ENCODE measurements at places on chromosomes 4 and X.

GRCh38 chr4:175456131-175456530 is 355.9 kb downstream of the GPM6A start:
- no peak for DNase-seq

GRCh38 chrX:20251691-20252090 is 15.0 kb downstream of the RPS6KA3 start:
- no peak for DNase-seq

- DNase-seq: no peak
Measured at GRCh38 chr4:20487852-20488251, 212.4 kb upstream of the PACRGL start.

- no peak for DNase-seq
Measured at GRCh38 chrX:69618803-69619202, 2.9 kb downstream of the EDA start.

DNA sequence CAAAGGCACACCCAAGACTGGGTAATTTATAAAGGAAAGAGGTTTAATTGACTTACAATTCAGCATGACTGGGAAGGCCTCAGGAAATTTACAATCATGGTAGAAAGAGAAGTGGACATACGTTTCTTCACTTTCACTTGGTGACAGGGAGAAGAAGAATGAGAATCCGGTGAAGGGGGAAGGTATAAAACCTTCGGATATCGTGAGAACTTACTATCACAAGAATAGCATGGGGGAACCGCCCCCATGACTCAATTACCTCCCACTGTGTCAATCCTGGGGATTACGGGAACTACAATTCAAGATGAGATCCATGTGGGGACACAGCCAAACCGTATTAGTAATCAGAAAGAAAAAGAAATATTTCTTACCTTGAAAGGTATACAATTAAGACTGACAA is 782.9 kb upstream of the HS3ST1 start:
- no peak for DNase-seq

DNA sequence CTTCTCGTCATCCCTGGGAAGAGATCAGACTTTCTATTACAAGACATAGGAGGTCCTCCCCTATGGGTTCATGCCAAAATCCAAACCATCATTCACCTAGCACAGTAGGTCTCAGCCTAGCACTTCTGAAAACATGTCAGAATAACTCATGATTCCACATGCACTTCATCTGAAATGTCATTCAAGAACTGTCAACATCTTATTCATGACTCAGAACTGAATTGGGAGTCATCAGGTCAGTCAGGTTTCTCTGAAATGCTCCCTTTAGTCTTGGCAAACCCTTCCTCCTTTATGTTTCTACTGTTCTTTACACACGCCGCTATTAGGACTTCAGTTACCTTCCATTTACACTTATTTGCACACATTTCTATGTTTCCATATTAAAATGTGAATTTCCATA is 67.2 kb downstream of the ANTXR2 start:
- DNase-seq: no peak

DNA sequence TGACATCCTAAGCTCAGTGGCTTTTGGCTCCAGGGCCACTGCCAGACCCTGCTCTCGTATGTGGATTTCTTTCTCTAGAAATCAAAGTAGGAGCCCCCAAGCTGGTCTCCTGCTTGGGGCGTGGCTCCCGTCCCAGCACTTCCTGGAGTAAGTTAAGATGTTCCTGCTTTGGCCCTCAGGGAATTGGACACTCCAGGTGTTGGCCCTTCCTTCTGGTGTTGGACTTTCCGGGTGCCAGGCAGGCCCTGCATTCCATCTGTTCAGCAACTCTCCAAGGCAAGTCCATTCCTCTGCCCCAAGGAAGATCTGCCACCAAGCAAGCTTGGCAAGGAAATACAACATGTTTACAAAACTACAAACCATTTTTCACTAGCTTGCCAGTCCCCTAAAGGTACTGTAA is 22.1 kb upstream of the GPC4 start:
- DNase-seq: no peak

- DNase-seq: no peak
Measured at GRCh38 chr4:41069257-41069656, 145.1 kb downstream of the APBB2 start.

DNA sequence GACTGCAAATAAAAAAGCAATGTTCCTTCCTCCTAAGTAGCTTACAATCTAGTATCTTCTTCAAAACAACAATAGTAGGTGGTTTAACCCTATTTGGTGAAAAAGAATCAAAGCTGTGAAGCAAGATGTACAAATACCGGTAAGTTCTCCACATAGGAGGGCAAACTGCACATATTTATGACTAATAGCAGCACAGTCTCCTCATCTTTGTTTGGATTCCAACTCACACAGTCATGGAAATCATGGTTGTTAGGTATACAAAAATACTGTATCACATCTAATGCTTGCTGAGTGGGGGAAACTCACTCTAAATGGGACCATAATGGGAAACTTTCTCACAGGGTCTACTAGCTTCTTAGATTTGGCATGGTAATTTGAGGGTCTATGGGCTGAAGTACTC is 597.2 kb downstream of the INPP4B start:
- DNase-seq: no peak

- no peak for DNase-seq
Measured at GRCh38 chrX:20101934-20102581, 14.6 kb downstream of the MAP7D2 start.

DNA sequence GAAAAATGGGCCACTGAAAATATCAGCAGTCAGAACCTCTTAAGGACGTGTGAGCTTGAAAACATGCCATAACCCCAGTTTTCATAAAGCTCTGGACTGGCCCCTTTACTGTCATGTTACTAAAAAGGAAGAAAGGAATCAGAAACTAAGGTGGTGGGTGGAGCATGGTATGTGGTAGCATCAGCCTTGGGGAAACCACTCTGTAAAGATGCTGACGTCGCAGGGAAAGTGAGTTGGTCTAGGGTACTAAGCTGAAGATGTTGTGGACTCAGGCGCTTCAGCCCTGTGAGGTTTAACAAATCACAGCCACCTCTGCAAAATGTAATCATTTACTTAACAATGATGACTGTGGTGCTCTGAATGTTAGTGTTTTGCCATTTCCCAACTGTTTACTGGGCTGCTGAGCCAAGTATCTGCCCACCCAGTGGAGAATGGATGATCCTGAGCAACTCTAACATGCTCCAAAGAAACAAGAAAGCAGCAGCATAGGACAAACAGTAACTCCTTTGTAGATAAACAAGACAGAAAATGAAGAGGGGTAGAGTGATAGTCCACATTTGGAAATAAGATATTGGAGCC is 33.4 kb downstream of the C4orf54 start:
- DNase-seq: no peak

DNA sequence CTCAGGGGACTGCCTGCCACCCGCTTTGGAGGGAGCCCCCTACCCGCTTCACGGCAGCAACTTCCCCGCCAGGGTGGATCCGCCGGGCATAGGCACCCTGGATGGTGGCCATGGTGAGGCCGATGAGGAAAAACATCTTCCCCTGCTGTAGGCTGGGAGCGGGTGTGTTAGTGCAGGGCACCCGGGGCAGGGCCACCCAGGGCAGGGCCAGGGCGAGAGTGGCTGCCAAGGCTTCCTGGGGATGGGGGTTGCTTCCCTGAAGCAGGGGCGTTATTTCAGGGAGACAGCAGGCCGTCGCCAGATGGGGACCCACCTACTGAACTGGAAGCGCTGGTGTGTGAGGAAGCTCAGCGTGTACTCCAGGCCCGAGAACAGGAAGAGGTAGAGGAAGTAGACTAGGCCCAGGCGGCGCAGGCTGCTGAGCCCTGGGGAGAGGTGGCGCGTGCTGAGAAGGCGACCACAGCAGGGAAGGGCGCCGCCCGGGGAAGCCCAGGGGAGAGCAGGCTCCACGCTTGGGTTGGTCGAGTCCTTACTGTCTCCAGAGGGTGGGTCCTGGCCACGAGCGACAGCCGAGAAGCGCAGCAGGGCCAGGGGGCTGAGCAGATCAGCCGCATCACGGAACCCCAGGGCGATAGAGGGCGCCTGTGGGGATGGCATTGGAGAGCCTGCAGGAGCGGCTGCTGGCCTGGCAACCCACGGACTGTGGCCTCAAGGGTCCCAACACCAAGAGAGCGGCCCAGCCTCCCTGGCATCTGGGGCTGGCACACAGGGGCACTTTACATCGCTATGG is 31.5 kb downstream of the NOP14 start:
- DNase-seq: no peak

DNA sequence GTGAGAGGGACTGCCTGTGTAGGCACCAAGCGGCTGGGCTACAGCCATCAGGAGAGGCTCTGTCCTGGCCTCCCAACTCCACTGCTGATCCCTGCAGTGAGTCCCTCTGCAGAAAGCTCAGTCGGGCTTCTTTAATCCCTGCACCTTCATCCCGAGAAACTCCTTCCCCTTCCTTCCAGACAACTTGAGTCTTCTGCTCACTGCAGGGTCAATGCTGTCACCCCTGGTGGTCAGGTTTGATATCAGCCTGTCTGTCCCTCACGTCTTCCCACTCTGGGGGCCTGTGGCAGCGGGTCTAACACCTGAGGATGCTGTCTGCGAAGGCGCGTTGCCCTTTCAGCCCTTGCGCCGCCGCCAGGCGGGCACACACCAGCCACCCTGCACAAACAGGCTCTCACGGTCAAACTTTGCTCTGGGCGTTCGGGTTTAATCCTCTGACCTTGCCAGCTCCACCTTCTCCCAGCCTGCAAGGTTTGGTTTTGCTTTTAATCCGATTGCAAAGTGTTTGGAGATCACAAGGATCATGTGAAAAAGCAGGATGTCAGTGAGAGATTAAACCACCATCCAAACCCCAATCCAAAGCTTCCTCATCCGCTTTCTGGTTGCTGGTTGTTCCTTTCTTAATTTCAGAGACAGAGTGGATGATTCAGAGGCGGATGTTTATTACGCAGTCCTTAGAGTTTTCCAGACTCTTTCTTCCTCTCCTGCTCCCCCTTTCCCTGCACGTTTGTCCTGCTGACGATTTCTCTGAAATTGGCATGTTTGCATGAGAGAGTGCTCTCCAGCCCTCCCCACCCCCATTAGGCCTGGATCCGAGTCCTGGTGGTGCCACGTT is 74.8 kb upstream of the SLC34A2 start:
- DNase-seq: no peak

DNA sequence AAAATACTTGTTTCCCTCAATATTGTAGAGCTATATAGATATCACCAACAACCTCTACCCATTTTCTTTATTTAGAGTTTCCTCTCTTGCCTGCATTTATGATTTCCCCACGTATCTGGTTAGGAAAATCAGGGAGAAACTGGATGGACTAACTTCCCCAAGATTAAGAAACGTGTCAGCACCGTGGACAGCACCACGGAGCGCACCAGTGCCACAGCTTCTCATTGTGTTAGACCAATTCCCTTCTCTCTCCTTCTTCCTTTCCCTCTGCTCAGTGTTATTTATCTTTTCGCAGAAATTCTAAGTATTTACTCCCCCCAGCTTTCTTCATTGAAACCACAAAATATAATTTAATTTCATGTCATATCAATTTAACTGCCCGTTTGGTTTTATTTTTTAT is 568.6 kb upstream of the BOD1L1 start:
- DNase-seq: no peak

DNA sequence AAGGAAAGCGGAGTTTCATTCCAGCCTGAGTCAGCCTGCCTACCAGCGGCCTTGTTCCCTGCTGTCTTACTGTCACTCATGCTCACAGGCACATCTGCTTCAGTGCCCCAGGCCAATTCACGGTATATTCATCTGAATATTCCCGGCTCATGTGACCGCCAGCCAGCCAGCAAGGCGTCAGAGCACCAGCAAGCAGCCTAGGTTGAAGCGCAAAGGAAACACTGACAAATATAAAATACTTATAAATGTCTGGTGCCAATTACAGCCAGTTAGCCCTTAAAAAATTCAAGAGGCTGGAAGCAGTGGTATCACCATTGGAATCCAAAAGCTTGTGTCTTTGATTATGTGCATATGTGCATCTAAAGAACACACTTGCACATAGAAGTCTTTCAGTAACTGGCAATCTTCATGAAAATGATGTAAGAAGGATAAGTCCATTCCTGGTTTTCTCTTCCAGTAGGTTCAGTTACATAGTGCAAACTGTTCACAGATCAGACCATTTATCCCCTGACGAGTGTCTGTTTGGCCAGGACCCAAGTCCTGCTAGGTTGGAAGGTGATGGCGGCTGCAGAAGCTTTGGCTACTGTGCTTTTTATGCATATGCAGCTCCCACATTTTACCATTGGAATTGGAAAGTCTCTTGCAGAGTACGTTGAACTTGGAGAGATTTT is 61.3 kb downstream of the LUZP4 start:
- DNase-seq: no peak

GRCh38 chr4:183637461-183637860 is 21.5 kb downstream of the RWDD4 start:
- DNase-seq: no peak

DNA sequence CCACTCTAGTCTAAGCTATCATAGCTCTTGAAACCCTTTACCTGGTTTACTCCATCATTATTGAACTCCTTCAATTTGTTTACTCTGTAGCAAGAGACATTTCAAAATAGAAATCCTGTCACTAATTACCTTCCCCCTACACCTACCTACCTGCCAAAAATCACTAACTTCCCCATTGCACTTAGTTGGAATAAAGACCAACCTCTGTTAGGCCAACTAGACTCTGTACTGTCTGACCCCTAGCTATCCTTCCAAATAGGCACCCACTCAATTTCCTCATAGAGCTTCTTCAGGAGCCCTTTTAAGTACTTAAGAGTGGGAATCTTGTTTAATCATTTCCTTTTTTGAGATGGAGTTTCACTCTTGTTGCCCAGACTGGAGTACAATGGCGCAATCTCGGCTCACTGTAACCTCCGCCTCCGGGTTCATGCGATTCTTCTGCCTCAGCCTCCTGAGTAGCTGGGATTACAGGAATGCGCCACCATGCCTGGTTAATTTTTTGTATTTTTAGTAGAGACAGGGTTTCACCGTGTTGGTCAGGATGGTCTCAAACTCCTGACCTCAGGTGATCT is 8.9 kb upstream of the CDKL2 start:
- no peak for DNase-seq

GRCh38 chr4:165203541-165204461 is 3.6 kb upstream of the KLHL2 start:
- DNase-seq: no peak

- DNase-seq: no peak
Measured at GRCh38 chr4:48237996-48238645, 31.5 kb downstream of the TEC start.

DNA sequence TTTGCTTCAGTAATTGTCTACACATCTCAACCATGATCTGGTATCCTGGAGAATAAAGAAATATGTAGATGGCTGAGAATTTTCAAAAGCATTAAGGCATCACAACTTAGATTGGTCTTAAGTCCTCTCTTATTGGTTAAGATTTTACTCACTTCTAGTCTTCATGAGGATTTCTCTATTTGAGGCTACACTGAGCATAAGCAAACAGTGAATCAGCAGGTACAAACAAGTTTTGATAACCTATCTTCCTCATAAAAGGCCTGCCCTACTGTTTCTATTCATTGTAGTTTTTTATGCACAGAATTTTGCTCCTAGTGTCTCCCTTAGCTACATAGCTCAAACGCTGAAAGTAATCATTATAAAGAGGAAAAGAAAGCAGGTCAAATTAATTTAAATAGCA is 460.7 kb upstream of the RPS6KA3 start:
- DNase-seq: no peak

- DNase-seq: no peak
Measured at GRCh38 chr4:78222575-78223186, 165.6 kb downstream of the FRAS1 start.
